Urinary bladder (tissue), 4 donors: ENCODE measurements at places on chromosomes 7 and 10. TPM values are rescaled to one million over a fixed set of nuclear protein-coding genes. Genes with fewer than 3 reads are reported as not detected.

- DNase-seq, result no peak
These were observed 48.4 kb downstream of the DYNC1I1 start for GRCh38 chr7:95820778-95821177.

The SH2D4B gene
- polyA plus RNA-seq, result not detected

GRCh38 chr10:33927347-33927746, 592.9 kb upstream of the NRP1 start:
- no peak for DNase-seq

The DOCK4 gene
- polyA plus RNA-seq, result 5.9 TPM

The KCP gene
- polyA plus RNA-seq, result 0.42 TPM
